ENCODE measurements at places on chromosomes 3 and 15.

GRCh38 chr15:66144978-66145725 lies 108.4 kb downstream of the MEGF11 start:
- no peak for DNase-seq

- no peak for DNase-seq
Measured at GRCh38 chr3:69324362-69325025, 61.4 kb downstream of the FRMD4B start.

GRCh38 chr15:70910958-70911357 lies 18.3 kb downstream of the LRRC49 start:
- no peak for DNase-seq

GRCh38 chr15:70411143-70411863 lies 313.6 kb upstream of the TLE3 start:
- no peak for DNase-seq

GRCh38 chr3:106168962-106169750 lies 300.3 kb upstream of the CBLB start:
- no peak for DNase-seq

DNA sequence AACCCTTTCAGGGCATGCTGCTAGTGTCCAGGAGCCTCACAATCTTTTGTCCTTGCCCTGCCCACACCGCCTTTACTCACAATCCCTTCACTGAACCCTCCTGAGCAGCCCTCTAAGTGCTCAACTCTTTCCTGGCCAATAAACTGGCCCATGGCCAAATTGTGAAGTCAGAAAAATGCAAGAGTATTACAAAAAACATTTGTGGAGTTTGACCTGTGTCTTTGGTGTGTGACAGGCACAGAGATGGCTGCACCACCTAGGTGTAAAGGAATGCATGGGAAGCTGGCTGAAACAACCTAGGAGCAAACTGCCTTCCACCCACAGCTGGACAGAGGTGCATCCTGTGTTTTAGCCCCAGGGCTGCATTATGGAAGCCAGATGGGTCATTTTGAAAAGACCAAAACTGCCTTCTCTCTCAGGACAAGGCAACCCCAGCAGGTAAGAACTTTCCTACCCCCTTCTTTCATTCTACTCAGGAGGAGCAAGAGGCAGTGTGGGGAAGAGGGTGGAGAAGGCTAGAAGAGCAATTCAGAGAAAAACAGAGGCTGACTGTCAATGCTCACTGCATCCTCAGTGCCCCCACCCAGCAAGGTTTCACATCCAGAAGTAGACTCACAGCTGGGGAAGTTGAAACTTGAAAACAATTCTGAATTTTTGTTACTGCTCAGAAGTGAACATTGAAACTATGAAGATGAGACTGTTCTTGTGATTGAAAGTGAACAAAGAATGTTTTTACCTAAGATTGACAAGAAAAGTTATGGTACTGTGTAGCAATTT lies 78.6 kb downstream of the TRIM42 start:
- no peak for DNase-seq

DNA sequence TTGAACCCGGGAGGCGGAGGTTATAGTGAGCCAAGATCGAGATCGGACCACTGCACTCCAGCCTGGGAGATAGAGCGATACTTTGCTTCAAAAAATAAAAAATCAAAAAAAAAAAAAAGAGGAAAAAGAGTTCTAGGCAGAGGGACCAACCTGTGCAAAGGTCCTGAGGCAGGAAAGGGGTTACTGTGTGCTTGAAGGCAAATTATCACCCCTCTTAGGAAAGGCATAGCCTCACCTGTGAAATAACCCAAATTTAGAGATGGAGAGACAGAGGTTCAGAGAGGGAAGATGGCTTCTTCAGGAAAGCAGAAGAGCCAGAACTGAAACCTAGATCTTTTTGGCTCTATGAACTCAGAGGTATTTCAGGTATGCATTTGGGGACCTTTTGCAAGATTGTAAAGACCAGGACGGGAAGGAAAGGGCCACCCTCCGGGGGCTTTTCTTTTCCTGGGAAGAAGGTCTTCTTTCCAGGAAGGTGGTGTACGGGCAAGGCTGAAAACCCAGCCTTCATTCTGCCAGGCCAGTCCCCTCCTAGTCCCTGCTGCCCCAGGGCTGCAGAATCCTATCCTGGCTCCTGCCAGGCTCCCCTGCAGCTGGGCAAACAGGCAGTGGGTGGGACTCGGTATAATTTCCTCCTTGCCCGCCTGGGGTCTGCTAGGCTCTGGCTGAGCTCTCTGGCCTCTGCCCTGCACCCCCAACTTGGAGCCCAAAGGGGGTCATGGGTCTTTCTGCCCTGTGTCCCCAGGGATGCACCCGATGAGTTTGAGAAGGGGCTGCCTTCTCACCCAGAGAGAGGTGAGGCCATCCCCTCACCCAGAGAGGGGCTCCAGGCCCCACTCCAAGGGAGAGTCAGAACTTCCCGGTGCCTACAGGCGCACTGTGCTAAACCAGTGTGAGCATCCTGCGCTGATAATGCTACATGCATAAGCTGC lies 14.4 kb upstream of the CSK start:
- no peak for DNase-seq

DNA sequence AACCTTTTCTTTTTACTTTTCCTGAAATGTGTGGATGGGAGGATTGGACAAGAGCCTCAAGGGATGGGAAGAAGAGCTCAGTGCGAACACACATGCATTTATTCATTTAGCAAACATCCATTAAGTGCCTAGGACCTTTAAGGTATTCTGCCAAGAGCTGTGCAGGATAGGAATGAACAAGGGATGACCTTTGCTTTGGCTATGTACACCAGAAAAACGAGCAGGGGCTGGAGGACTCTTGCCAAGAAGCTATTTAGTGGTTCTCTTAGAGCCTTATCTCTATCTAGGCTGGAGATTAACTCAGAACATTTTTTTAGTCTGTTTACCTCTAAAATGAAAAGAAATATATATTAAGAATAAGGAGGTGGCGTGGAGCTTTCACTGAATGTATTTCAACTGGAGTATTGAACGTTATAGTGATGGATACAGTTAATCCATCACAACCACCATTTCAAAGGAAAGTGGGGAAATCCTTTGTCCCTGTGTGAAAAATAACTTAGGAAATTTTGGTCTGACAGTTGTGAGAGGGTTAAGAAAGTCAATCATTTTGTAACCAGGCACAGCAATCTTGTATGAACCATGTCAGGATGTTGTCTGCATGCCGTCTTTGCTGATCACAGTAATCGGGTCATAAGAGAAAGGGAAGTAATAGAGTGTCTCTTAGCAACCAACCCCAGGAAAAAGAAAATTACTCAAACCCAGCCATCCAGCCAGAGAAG lies 279.0 kb downstream of the LPP start:
- no peak for DNase-seq

DNA sequence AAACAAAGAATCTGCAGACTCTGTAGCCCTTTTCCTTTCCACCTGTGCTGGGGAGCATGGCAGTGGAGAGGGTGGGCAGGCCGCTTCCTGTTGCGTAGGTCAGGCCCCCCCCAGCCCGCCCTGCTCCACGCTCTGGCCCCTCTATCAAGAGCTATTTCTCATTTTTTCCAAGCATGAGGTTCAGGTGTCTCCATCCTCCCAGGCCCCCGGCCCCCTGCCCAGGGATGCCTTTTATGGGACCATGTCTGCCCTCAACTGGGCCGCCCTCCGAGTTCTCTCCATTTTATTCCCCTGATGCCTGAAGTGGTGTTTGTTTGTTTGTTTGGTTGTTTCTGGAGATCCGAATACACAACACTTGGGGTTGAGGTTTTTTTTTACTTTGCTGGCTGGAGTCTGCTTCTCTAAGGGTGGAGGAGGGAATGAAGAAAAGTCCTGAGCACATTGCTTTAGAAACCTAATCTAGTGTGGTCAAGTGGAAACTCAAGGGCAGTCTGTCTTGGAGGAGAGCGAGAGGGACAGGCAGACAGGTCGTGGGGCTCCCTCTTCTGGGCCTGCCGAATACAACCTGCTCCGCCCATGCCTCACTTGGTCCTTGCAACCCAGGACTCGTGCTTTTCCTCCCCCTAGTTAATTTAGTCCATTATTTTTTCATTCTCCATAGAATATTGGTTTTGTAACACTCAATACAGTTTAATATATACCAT lies 176.5 kb upstream of the LYSMD4 start:
- no peak for DNase-seq

- DNase-seq = no peak
Measured at GRCh38 chr3:170999737-171000242, 26.7 kb downstream of the SLC2A2 start.

DNA sequence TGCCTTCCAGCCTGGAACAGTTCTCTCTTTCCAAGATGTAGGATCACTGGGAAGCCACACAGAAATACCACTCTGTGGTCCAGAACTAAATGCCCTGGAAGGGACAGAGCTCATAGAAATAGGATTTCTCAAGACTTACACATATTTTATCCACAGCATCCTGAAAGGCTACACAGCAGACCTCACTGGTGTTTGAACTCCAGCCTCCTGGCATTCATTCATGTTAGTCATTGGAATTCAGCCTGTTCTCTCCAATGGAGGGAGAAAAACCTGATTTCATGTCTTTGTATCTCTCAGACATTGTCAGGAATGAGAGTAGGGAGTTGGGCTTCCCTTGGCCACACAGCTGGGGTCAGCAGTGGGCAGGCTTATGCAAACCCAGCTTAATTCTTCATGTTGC lies 121.1 kb upstream of the PPP2R3A start:
- DNase-seq = no peak

GRCh38 chr3:50637011-50637410 lies 20.1 kb downstream of the MAPKAPK3 start:
- DNase-seq = no peak

DNA sequence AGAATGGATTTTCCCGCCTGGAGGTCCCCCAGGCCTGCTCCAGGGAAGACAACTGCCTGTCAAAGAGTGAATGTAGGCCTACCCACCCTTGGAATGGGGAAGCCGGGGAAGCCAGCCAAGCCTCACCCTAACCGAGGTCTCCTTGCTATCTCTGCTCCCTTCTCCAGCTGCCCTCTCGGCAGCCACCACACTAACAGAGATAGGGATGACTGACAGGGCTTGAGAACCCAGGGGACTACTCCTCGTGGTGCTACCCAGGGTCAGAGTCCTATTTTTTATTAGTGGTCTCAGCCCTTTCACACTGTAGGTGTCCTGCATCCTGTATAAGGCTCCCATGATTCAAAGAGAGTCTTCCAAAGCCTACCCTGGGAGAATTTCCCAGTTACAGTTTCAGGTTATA lies 160.6 kb upstream of the CHRM5 start:
- DNase-seq = no peak

DNA sequence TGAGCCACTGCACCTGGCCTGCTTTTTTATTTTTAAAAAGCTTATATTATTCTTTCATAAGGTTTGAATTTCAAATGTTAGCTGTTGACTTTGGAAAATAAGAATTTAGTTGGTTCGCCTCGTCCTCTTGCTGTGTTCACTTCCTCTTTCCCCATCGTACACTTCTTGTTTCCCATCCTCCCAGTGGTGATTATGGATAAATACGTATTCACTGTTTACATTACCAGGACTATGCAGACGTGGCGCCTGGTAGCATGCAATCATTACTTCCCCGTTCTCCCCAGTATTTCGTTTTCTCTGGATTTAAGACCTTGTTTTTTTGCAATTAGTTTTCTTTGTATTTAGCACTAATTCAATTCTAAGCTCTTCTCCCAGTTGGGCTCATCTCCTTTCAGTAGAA lies 70.1 kb downstream of the LMLN start:
- DNase-seq = no peak

GRCh38 chr3:76482510-76482909 lies 557.4 kb upstream of the ROBO2 start:
- no peak for DNase-seq

- no peak for DNase-seq
Measured at GRCh38 chr3:134802428-134803050, 7.5 kb downstream of the EPHB1 start.

GRCh38 chr15:62977952-62978811 lies 64.4 kb upstream of the TPM1 start:
- no peak for DNase-seq

- DNase-seq = no peak
Measured at GRCh38 chr15:36330598-36330997, 248.8 kb upstream of the CDIN1 start.

DNA sequence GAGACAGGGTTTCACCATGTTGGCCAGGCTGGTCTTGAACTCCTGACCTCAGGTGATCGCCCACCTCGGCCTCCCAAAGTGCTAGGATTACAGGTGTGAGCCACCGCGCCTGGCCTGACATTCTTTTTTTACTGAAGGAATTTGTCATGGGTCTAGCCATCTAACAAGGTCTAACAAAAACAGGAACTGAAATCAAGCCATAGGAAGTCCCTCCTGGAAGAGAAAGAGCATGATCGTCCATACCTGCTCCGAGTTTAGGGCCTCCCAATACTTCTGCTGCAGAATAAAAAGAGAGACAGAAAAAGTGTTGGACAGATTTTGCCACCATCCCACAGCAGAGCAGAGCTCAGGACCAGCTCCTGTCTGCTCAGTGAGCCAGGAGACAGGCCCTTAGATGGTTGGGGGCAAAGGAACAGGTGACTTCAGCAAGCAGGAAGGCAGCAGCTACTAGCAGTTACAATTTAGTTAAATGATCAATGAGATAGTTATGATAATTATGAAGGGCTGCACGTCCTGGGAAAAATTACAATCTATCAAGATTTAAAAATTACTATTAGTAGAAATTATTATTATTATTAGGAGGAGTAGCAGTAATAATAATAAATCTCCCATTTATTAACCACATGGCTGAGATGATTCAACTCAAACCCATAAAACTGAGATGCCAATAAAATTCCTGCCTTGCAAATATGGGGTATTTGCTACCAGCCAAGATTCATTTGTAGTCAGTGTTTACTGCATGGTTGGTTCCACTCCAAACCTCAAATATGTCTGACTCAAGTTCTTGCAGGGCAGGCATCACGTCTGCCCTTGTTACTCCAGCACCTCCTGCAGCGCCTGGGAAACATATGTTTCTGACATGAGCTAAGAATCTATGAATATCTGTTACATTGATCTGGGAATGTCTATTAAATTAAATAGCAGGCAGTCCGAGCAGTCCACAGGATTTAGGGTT lies 40.1 kb downstream of the TMEM44 start:
- DNase-seq = no peak

DNA sequence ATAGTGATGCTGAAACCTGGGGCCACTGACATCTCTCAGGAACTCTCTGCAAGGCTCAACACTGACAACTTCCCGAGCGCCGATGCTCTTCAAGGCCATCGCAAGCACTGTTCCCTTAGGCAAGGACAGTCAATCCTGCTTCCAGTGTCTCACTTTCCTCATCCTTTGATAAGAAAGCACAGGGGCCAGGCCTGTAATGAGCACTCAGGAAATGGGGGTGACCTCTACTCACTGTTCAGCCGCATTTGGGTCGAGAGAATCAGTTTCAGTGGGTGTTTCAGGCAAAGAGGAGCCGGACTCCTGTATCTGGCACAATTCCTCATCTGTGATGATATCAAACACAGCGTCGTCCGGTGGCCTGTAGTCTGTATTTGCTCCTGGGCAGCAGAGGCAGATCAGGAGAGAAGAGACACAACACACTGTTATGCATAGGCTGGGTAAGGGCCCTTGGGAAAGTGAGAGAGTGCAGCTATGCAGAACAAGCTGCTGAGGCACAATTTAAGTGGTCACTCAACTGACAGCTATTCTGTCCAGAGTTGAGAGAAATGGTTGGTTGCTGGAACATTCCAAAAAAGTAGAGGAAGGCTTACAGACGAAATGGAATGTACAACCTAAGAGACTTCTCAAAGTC lies 11.9 kb downstream of the CXCR6 start:
- DNase-seq = no peak

- no peak for DNase-seq
Measured at GRCh38 chr15:27707257-27707656, 391.9 kb downstream of the OCA2 start.

- DNase-seq = no peak
Measured at GRCh38 chr3:130414457-130414856, 69.0 kb downstream of the COL6A5 start.

All from nucleus accumbens (tissue), 56 donors.